Activated CD8-positive, alpha-beta memory T cell treated with anti-CD3 and anti-CD28 coated beads for 48 hours (primary cell): ENCODE measurements at places on chromosomes 4 and X.

DNA sequence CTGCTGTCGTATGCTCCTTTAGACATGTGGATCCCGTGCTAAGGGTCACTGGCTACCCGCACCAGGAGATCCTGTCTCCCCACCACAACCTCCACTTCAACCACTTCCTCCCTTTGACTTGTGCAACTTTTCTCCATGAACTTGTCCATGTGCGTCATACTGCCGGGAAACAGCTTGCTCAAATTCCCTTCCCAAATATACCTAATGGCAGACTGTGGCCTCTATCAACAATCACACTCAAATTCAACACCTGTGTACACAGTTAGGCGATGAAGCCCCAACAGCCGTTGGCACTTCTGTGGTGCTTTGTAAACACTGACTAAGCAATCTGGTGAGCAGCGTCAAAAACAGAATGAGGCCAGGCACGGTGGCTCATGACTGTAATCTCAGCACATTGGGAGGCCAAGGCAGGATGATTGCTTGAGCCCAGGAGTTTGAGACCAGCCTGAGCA lies 49.5 kb downstream of the CD99L2 start:
- DNase-seq = no peak

DNA sequence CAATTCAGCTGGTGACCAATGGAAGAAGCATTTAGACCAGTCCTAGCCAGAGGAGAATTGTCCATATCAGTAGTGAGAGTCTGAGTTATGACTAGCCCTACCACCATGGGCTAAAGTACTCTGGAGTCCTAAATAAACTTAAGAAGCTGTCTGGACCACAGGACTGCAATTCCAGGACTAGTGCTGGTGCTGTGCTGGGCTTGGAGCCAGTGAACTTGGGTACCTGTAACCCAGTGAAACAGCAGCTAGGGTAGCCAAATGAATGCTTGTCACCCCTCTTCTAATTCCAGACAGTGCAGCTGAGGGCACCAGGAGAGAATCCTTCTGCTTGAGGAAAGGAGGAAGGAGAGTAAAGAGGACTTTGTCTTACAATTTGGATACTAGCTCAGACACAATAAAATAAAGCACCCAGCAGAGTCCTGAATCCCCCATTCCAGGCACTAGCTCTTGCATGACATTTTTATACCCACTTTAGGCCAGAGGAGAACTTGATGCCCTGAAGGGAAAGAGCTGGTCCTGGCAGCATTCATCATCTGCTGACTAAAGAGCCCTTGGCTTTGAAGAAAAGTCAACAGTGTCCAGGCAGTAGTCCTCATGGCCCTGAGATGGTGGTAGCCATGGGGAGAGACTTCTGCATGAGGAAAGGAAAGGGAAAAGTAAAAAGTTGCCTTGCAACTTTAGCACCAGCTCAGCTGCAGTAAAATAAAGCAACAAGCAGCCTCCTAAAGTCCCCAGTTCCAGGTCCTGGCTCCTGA lies 2675.7 kb downstream of the PCDH7 start:
- DNase-seq = no peak

DNA sequence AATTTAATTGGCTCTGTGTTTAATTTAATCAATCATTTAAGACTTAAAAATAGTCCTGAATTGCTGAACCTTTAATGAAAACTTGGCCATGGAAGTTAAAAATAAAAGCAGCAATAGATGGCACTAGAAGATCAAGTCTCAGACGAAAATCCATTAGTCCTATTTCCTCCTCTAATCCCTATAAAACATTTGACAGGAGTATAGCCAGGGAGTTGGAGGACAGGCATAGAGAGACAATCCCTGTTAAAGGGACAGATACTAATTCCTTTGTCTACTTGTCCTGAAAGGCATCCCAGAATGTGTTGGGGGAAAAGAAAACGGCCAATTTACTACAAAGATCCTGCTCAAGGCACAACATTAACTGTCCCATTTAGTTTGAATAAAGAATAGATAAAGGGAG lies 276.3 kb upstream of the TACR3 start:
- DNase-seq = no peak

GRCh38 chrX:13293700-13294099 lies 26.2 kb downstream of the ATXN3L start:
- no peak for DNase-seq
